ENCODE measurements at places on chromosomes 4 and X.

DNA sequence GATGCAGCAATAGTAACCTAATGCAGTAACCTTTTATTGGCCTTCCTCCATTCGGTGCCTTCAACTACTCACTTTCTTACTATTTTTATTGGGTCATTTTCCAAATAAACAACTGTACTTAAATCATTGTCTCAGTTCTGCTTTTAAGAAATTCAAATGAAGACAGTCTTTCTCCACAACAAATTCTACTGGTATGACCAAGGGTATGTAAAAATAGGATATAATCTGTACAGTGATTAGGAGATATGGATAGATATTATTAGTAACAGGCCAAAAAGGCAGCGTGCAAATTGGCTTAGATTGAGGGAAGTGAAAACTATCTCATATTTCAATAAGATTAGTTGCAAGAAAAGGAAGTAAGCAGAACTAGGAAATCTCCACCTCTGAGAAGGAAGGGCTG lies 177.4 kb upstream of the PPP1R2C start:
- DNase-seq, result no peak

- DNase-seq, result no peak
Observed at GRCh38 chr4:185809533-185810071, 2.4 kb downstream of the SORBS2 start.

GRCh38 chrX:155065035-155065734 lies 5.8 kb downstream of the CMC4 start:
- no peak for DNase-seq

DNA sequence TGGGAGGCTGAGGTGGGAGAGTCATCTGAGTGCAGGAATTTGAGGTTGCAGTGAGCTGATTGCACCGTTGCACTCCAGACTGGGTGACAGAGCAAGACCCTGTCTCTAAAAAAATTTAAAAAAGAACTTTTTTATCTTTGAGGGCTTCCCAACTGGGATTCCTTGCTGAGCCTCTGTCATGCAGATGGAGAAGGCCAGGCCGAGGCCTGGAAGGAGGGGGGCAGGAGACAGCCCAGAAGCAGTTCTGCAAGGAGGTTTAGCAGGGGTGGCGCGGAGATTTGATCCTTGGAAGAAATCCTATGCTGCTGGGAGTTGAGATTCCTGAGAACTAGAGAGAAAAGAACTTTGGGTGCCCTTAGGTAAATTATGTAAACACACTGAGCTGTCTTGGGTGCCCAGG lies 2.5 kb upstream of the ARSD start:
- DNase-seq, result no peak

DNA sequence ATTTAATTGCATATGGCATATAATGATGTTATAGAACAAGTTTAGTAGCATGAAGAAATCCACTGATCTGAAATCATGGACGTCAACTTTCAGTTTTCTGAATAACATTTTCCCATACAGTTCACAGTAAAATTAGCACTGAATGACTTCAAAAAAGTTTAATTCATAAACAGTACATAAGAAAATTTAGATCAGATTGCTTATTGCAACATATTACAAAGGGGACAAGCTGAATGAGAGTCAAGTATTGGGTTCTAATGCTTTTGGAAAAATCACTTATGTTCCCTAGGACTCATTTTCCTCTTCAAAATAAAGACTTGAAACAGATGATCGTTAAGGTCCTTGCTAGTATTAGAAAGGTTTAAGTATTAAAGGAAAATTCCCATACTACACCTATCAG lies 898.3 kb upstream of the INTU start:
- no peak for DNase-seq

- no peak for DNase-seq
Observed at GRCh38 chr4:56971383-56971782, 6.0 kb downstream of the NOA1 start.

GRCh38 chr4:38769441-38769840 lies 13.3 kb downstream of the TLR10 start:
- no peak for DNase-seq

- no peak for DNase-seq
Observed at GRCh38 chr4:135553213-135553612, 1351.6 kb upstream of the PABPC4L start.

GRCh38 chrX:65607070-65607742 lies 60.2 kb upstream of the MSN start:
- DNase-seq, result no peak

GRCh38 chr4:1567519-1567807 lies 116.7 kb downstream of the FAM53A start:
- no peak for DNase-seq

- no peak for DNase-seq
Observed at GRCh38 chr4:79088946-79089691, 149.9 kb upstream of the PAQR3 start.

GRCh38 chr4:177285953-177286352 lies 23.7 kb upstream of the NEIL3 start:
- DNase-seq, result no peak

DNA sequence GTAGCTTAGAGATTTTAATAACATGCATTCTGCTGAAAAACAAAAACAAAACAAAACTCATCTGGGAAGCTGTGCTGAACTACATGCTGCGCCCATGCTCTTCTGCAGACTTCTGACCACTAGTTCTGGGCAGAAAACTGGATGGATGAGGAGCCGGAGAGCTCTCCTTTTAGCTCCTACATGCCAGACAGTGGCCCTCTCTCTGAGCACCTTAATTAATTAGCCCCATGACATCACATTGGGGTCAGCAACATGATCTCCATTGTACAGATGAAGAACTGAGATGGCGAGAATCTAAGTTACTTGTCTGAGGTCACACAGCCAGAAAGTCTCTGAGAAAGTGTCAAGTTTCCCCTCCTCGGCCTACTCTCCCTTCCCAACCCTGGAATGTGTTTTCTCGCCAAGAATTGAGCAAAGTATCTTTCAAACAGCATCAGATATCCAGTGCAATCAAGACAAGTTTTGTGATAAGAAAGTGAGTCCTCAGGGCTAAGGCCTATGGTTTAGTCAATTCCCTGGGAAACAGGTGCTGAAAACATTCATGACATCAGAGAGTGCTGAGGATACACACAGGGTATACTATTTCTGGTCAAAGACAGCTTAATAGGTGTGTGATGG lies 21.6 kb downstream of the SCD5 start:
- DNase-seq, result no peak

GRCh38 chr4:177293208-177294033 lies 16.3 kb upstream of the NEIL3 start:
- DNase-seq, result no peak

DNA sequence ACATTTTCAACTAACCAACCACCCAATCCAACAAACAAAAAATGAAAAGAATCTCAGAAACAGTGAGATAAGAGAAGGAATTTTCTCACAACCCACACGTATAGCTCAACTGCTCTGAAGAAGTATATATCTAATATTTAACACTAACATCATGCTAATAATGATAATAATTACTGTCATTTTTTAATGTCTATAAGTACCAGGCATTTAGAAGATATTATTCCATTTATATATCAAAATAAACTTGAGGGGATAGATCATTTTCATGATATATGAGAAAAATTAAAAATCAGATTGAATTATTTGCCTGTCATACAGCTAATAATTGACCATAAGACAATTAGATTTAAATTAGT lies 4.2 kb upstream of the AFP start:
- no peak for DNase-seq

DNA sequence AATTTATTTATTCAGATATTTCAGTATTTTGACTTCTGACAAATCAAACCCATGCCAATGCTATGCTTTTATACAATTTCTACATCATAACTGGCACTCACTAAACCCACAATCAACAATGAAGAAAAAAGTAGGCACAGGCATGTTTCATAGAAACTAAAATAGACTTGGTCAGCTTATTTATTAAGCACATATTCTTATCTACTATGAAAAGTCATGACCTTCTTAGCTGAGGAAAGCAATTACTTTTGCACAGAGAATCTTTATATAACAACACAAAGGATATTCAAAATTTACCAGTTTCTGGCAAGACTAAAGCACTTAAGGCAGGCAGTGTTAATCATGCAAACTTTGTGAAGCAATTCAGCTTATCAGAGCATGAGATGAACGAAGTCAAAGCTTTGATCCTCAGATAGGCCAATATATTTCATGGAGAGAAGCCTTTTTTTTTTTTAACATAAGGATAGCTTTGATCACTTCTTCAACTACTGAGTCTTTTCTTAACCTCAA lies 490.6 kb downstream of the INPP4B start:
- DNase-seq, result no peak

DNA sequence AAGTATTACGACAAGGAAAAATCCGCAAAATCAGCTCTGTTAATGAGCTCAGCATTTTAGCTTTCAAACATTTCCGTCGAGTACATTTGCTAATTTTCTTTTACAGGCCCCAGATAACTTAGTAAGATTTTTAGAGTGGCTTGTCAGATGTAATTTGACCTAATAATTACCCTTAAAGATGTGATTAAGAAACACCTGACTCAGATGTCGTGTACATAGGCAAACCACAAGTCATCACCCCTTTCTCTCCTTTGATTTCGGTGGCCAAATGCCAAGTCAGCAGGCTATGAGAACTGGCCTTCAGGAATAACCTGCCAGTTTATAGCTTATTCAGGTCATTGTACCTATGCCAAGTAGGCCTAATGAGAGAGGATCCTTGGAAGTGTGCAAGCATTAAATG lies 369.6 kb downstream of the PCDH7 start:
- DNase-seq, result no peak

- DNase-seq, result no peak
Observed at GRCh38 chrX:24335871-24336270, 22.0 kb upstream of the SUPT20HL2 start.

- DNase-seq, result no peak
Observed at GRCh38 chr4:140995058-140995457, 138.2 kb downstream of the RNF150 start.

GRCh38 chrX:20056704-20057103 lies 60.0 kb downstream of the MAP7D2 start:
- no peak for DNase-seq

- no peak for DNase-seq
Observed at GRCh38 chr4:14445882-14446281, 556.4 kb upstream of the CPEB2 start.

DNA sequence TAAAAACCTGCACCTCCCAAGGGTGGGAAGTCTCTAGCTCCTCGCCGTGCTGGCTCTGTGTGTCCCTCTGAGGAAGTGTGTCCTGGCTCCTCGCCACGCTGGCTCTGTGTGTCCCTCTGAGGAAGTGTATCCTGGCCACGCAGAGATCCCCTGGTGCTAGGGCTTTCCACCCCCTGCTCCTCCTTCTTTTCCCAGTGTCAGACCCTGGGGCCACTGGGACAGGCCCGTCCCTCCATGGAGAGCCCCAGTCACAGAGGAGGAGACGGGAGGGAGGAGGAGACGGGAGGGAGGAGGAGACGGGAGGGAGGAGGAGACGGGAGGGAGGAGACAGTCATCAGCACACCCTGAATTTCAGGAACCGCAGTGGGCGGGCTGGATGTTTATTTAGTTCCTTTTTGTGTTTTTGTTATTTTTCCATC lies 53.8 kb upstream of the HGFAC start:
- no peak for DNase-seq

GRCh38 chrX:108199691-108200090 lies 108.1 kb downstream of the ATG4A start:
- peak; percentile 16 for DNase-seq

- DNase-seq, result no peak
Observed at GRCh38 chr4:44668526-44668925, 9.7 kb upstream of the GUF1 start.

GRCh38 chr4:84574069-84574720 lies 8.7 kb upstream of the CDS1 start:
- DNase-seq, result no peak

DNA sequence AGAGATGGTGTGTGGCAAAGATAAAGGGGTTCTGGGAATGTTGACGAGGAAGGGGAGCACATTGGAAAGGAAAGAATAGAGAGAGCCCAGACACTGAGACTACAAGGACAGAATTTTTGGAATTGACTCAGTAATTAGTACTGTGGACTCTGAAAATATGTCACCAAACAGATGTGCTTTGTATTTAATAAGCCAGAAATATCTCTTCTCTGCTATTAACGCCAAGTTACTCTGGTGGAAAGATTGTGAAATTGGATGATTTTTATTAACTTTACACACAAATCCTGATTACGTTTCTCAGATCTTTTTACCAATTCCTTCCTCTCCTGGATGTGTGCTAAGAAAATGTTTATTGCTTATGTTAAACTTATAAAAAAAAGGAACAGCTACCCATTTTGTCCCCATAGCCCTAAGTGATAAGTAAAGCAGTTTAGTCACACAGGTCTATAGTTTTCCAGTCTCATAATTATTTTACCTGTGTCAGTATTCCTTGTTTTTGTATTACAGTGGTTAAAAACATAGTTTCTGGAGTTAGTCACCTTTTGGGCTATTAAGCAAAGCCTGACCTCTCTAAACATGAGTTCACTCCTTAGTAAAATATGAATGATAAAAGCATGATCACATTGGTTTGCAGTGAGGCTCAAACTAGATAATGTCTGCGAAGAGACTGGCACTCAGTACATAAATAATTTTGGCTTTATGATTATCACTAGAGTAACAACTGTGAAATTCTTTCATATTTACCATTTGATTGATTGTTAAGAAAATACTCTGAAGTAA lies 1068.3 kb downstream of the STIM2 start:
- no peak for DNase-seq

GRCh38 chr4:72876946-72877345 lies 192.6 kb downstream of the COX18 start:
- DNase-seq, result no peak

DNA sequence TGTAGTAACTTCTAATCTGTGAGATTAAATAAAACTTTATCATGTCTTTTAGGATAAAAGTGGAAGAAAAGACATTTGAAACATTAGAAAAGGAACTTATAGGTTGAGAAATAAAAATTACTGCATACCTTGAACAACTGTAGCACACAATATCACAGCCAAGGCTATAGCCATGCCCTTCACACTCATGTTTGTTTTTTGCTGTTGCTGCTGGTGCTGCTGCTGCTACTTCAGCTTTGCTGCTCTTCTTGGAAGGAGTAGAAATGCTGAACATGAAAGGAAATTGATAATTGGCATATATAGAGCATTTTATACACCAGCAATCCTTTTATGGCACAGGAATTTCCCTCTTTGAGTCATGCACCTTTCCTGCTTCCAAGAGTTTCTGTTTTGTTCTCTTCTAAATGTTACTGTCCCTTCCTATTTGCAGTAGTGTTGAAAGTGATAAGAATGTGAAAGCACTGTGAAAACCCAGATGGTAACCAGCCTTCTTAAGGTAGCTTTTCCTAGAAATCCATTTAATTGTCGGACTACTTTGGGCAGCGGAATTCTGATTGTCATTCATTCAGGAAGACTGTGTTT lies at the start of gene CXCL11:
Gene CXCL11, minus strand, starts transcription at position 272 of the 582 bp plus-strand sequence. Its CDS starts 83 bp downstream, at position 189.
- no peak for DNase-seq

DNA sequence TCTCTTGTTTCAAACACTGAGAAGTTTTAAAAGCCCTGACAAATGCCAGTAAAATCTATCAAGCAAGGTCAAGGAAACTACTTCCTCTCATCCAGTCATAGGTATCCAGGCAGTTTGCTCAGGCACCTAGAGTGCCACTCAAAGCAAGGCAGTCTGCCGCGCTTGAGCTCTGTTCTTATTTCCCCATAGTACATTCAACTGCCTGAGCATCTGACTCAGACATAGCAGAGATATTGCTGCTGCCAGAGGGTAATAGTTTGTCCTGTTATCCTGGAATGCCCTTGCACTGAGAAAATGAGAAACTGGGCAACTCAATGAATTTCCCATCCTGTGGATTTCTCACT lies 16.1 kb upstream of the ATP8A1 start:
- peak; percentile 18 for DNase-seq

Data from CD4-positive, CD25-positive, alpha-beta regulatory T cell (primary cell).